NCI-H187 (cell line): ENCODE measurements at places on chromosomes 6 and 20.

- no peak for DNase-seq
Measured at GRCh38 chr6:3517350-3517749, 60.5 kb upstream of the SLC22A23 start.

DNA sequence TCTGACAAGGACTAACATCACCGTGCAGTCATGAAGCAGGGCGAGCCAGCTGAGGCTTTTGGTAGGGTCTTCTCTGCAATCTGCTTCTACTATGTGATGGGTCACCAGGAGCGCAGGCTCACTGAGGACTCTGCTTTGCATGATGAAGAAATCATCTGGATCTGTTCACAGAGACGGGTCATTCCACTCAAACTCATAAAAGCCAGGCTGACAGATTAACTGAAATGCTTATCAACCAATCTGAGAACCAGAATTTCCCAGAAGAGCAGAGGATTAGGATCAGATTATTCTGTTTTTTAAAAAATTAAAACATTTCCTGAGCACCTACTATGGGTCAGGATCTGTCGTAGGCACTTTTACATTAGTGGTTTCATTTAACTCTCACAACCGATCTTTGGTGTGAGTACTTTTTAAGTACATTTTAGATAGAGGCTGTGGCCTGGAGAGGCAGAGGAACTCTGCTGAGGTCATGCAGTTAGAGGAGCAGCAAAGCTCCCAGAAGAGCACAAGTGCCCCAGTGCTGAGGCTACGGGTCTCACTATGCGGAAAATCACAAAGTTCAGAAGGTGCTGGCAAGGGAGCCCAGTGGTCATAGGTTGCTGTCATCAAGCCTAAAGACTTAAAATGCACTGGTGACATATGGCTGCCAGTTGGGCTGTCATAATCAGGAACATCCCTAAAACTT is 109.1 kb downstream of the BACH2 start:
- no peak for DNase-seq

GRCh38 chr20:18778690-18779392 is 34.7 kb upstream of the SCP2D1 start:
- DNase-seq: no peak

- DNase-seq: no peak
Measured at GRCh38 chr6:35967076-35967774, 46.3 kb upstream of the SRPK1 start.

DNA sequence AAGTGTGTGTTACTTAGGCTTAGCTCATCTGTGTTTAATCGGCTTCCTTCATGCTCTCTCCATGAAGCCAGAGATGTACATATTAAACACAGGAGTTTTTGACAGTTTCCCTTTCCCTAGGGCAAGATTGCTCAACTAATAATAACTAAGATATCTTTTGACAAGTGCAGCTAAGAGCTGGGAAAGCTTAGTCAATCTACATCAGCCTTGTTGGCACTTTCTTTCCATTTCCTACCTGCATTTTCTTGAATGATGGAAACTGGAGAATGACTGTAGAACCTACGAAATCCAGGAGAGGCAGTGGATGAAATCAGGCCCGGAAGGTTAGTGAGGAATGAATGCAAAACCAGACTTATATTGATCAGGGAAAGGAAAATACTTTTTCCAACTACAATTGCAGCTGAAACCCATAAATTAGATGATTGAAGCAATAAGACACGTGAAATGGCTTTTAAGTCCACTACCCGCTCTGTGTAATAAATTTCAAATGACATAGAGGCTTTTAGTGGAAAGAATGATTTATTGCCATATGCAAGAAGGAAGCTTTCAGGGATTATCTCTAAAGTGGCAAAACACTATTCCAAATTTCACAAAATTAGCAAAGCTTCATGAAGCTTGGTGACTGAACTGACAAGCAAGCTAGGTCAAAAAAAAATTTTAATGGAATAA is 237.2 kb upstream of the ID4 start:
- DNase-seq: no peak

DNA sequence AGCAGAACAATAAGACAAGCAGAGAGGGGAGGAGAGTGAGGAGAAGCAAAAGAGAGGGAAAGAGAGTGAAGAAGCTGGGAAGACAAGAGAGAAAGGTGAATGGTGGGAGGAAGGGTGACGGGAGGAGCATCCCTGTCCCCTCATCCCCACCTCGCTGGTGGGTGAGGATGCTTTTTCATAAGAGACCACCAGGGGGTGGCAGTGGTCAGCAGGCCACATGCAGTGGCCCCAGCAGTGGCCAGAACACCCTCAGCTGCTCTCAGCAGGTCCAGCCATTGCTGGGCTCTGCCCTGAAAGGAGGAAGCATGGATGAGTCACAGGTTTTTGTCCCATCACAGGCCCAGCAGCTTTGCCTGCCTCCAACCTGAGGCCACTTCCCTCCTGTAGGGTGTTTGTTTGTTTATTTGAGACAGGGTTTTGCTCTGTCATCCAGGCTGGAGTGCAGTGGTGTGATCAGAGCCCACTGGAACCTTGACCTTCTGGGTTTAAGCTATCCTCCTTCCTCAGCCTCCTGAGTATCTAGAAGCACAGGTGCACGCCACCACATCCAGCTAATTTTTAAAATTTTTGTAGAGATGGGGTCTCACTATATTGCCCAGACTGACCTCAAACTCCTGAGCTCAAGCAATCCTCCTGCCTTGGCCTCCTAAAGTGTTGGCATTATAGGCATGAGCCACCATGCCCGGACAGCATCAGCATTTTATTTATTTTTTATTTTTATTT is 24.0 kb downstream of the FGD2 start:
- peak; percentile 13 for DNase-seq

GRCh38 chr20:62350629-62351422 is 16.3 kb downstream of the LAMA5 start:
- no peak for DNase-seq
